ENCODE measurements at places on chromosomes 3 and 15.

DNA sequence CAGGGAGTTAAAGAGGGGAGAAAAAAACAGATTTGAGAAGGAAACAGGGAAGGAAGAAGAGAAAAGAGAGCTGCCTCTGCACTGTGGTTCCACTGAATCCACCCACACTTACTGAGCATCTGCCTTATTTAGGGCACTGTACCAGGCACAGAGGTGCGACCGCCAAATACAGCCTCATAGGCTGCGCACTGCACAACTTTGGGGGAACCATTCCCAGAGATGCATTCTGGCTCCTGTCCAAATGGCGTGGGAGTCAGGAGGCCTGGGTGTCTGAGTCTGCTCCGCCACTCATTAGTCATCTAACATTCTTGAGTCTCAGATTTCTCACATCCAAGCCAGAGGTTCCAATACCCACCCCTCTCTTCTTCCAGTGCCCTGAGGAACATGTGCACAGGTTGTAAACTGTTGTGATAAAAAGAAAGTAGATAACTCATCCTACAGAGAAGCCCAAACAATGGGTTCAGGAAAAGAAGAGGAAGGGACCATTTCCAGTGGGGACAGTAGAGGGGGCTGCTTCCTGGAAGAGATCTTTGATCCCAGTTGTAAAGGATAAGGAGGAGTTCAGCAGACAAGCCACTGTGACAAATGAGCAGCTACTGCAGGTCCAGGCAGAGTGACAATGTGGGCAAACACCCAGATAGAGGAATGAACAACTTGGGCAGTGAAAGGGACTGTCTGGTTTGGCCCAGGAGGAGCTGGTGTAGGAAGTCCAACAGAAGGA, 254.6 kb downstream of the UACA start:
- no peak for DNase-seq

- no peak for DNase-seq
Observed at GRCh38 chr3:73680391-73681095, 55.8 kb upstream of the PDZRN3 start.

DNA sequence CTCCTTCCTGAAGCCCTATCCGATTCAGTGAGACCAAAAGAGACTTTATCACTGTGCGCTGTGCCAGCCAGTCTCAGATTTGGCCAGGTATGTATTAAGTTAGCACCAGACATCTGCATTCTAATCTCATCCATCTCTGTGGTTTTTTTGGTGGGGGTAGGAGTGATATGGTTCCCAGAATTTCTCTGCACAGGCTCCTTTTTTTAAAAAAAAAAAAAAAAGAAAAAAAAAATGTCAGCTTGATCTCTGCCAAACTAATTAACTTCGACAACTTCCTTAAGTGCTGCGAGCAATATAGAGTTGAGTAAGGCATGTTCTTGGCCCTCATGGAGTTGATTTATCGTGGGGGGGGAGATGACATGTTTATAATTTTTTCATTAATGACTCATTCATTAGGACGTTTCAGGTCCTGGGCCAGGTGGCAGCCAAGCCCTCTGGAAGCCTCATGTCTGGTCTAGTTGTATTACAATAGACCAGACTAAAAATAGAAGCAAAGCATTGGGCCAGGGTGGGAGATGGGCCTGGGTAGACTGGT, 12.9 kb downstream of the SLCO3A1 start:
- DNase-seq: no peak

- DNase-seq: no peak
Observed at GRCh38 chr15:47983533-47983932, 137.3 kb upstream of the SLC24A5 start.

GRCh38 chr15:75696854-75697259, 15.8 kb downstream of the CSPG4 start:
- no peak for DNase-seq

GRCh38 chr15:58302832-58303231, 129.0 kb upstream of the LIPC start:
- DNase-seq: no peak

GRCh38 chr3:11915621-11916424, 69.1 kb upstream of the TAMM41 start:
- DNase-seq: no peak

GRCh38 chr3:100438623-100438974, 37.3 kb downstream of the LNP1 start:
- no peak for DNase-seq

- DNase-seq: no peak
Observed at GRCh38 chr3:53182764-53183355, 21.9 kb downstream of the PRKCD start.

DNA sequence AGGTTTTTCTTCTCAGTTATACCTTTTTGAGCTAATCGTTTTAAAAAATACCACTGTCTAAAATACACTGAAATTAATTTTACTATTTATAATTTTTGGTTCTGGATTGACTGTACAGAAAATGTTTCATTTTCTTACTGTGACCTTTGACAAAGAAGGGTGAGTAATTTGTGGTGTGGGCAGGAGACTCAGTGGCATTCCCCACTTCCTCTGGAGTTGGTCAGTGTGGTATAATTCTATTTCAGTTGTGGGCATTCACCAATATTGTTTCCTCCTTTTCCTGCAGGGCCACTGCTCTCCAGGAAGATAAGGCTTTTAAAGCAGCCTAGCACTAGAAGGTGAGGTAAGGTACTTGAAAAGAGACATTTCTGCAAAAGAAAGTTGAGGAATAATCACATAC, 6.5 kb downstream of the DAG1 start:
- DNase-seq: peak; percentile 65

DNA sequence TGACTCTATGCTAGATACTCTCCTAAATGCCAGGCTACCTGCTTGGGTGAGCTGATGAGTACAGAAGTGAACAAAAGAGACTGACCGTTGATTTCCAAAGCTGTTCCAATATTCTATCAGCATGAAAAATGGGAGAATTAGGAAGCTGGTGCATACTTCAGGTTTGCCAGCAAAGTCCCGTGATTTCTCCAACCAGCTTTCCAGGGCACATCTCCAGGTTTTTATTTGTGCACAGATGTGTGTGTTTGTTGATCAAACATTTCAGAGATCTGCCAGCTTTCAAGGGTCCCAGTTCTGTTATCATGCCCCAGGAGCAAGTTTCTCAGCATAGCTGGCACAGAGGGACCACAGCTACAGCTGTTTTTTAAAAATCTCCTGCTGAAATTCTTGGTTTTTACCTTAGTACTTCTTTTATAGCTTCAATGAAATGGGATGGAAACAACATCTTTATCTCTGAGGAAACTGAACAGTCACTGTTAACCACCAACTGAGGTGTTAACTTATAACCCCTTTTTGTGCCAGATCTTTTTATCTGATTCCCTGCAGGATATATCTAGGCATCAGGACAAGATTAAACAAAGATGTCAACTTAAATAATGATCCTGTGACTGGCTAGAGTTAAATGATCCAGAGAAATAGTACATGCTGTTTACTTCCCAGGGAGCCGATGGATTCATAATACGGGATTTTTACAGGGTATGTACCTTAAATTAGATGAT, 380.8 kb downstream of the GRM7 start:
- DNase-seq: no peak

DNA sequence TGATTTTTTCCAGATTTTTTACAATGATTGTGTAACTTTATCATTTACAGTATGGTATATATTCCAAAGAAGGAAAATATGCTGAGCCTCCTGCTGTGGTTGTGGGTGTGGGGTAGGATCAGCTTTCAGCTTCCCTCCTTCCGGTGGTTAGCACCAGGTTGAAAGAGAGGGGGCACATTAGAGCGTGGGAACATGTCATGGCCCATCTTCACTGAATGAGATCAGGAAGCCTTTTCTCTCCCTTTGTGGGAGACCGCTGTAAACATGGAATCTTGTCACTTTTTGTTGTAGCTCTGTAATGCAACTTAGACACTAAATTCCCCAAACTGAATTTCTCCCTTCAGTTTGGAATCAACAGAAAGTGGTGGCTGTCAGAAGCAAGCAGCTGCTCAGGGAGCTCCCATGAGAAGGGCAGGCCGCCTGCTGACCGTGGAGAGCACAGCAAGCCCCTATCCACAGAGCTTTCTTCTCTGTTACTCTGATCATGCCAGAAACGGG, 86.7 kb upstream of the LIMD1 start:
- no peak for DNase-seq

DNA sequence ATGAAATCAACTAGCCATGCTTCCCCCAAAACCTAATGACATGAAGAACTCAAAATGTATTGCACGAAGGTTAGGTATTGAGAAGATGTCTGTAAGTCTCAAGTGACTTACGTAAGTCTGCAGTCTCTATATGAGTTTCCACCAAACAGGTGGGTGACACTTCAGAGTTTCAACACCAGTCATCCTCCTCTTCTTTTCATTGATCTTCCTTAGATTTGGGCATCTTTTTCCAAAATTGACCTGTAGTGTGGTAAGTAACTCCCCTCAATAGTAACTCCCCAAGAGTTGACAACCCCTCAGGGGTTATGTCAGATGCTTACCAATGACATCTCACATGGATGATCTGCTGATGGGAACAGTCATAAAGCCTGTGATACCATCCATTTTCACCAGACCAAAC, 46.1 kb downstream of the GPR176 start:
- no peak for DNase-seq
